Bone marrow (tissue), 2 donors: ENCODE measurements at places on chromosomes 5 and 9.
A peak's percentile ranks its signal among the peaks of the same experiment; 100 is the strongest.

DNA sequence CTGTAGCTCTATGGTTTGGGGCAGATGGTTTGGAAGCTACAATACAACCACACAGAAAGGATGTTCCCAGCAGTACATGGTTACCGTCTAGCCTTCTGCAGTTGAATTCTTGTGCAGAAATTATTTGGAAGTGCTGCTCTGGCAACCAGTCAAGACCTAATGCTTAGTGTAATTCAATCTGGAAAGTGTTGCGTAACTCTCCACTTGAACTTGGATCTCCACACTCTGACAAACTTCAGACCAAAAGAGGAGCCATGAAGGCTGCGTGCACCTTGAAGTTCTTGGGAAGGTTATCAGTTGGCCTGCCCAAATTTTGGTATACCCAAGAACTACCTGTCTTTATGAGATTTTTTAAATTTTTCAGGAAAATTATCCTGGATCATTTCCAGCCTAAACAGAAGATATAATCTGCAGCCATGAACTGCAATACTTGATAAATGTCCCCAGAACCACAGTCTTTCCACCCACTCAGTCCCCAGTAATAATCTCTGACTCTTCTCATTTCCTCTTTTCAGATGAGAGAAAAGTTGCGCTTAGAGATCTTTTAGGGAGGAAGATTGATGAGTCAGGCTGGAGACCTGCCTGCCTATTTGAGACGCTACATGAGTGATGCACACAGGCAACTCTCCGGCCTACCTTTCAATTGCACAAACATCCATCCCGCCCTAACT, 159.9 kb downstream of the FANCC start:
- DNase-seq = no peak

DNA sequence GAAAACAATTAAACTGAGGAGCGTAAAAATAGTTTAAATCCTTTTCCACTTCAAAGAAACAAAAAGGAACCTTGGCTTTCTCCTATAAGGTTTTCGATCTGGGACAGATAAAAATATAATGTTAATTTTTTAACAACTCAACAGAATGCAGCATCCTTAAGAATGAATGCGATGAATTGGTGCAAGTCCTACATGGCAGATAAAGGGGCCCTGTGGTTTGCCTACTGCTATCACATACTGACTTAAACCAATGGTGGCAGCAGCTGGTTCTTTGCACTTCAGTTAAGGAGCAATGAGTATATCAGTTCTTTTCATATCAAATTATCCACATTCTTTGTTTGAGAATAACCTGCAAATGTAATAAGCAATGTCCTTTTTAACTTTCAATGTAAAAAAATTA, 12.4 kb upstream of the TYRP1 start:
- no peak for DNase-seq

- no peak for DNase-seq
Observed at GRCh38 chr5:126971455-126972031, 58.8 kb downstream of the MARCHF3 start.

- DNase-seq = no peak
Observed at GRCh38 chr9:96408409-96409280, 9.5 kb downstream of the ZNF367 start.

DNA sequence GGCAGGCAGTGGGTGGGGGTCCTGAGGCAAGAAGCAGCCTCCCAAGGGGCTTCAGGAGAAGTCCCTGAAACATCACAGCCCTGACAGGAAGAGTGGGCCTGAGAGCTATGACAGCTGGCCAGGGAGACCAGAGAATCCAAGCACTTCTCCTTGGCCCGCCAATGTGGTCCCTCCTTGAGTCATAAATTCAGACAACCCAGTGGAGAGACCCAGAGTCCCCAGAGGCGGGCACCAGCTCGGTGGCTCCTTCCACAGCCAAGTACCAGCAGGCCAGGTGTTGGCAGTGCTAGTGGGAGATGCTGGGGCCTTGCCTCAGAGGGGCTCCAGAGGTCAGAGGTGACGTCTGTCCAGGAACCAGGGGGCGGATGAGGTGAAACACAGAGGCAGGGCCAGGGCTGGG, 1.6 kb upstream of the DOK3 start:
- DNase-seq = peak; percentile 45
